Left forelimb (tissue), 1 donor: ENCODE measurements at places on chromosomes 5 and 9.

DNA sequence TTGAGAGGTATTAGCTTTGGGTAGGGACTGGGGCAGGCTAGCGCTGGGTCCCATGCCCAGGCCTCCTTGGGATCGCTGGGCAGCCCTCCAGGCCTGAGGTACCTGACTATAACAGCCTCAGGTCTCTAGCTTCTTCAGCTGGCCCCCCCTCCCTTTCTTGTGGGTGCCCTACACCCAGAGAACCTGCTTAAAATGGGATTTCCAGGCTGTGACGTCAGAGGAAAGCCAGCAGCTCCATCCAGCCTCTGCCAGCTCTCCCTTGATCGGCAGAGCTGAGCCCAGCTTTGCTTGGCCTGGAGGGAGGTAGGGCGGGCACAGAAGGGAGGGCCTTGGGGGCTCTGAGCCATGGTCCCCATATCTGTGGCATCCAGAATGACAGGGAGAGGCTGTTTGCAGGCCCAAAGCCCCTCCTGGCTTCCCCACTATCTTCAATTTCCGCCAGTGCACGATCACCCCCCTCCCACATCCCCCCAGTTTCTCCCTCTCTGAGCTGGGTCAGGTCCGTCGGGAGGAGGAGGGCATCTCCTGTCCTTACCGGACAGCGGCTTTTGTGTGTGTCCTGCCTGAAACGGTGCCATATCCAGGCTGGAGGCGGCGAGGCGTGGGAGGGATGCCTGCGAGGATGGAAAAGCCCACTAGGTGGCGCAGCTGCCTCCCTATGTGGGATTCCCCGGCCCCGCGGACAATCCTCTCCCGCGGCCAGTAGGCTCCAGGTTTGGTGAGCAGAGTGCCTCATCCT is 10.8 kb downstream of the REEP2 start:
- peak; percentile 92 for DNase-seq

DNA sequence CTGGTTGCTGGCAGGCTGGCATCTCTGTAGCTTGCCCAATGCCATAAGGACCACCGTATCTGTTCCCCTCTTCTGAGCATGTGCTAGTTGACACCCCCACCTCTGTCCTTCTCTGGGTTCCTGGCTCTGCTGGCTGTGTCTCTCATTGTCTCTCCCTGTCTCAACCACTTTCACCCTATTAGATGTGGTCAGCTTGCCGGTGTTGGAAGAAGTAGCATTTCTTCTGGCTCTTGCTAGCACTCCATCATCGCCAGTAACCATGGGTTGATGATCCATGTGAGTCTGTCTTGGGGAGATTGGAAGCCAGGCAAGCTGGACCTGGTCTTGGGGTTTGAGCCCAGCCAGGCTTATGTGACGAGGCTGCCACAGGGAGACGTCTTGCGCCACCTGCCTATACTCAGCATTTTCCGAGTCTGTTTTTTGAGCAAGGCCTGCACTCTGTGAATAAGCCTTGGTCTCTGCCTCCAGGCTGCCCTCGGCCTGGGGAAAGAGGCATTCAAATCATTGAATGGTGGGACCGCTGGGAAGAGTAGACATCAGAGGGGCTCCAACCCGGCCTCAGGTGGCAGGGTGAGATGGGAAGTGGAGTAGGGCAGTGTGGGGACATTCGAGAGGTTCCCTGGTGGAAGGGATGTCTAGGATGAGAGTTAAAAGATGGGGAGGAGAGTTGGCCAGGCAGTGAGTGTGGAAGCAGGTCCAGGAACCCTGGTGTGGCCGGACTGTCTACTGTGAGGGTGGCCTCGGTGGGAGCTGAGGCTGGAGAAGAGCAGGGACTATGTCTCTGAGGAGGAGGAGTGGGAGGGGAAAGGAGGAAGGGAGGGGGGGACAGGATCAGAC is 74.3 kb downstream of the ZNF618 start:
- peak; percentile 37 for DNase-seq

- DNase-seq, result no peak
Measured at GRCh38 chr5:111563031-111563822, 50.9 kb upstream of the STARD4 start.

- DNase-seq, result no peak
Measured at GRCh38 chr9:126614088-126614454, 343 bp downstream of the LMX1B start.

DNA sequence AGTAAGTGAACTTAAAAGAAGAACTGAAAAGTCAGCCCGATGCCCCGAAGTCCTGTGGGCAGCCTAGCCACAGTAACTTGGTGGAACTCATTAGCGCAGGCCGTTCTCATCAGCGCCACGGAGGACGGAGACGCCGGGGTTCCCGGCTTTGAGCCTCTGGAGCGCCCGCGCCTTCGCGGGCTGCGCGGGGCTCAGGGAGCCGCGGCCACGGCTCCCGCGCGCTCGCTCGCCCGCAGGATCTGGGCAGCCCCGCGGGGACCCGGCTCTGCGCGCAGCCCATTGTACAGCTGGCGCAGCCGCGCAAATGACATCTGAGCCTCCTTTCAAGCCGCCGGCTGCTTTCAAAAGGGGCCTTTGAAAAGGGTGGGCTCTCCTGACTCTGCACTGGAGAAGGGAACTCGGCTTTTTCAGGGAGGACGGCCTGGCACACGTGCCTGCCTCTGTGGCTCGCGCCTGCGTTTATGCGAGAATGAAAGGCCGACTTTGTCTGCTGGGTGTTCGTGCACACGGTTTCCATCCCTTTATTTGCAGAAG is 40.7 kb downstream of the TLR4 start:
- DNase-seq, result no peak

GRCh38 chr5:108124596-108124995 is 257.3 kb downstream of the FBXL17 start:
- no peak for DNase-seq

GRCh38 chr5:179410291-179411160 is 65.3 kb upstream of the ADAMTS2 start:
- no peak for DNase-seq

DNA sequence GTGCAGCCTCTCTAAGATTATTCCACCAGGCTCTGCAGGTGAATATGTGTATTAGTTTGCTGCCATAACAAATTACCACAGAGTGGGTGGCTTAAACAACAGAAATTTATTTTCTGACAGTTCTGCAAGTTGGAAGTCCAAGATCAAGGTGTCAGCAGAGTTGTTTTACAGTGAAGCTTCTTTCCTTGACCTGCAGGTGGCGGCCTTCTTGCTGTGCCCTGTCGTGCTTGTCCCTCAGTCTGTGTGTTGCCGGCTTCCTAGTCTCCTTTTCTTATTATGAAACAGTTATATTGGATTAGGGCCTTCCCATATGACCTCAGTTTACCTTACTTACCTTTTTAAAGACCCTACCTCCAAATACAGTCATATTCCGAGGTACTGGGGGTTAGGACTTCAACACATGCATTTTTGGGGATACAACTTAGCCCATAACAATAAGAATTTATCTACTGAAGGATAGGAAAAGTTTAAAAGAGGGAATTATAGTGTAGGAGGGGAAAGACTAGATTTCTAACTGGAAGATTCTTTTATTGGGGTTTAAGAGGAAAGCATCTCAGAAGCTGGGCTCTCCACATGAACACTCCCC is 97.4 kb downstream of the OSTF1 start:
- no peak for DNase-seq
